ENCODE measurements at places on chromosomes 16 and 17.

DNA sequence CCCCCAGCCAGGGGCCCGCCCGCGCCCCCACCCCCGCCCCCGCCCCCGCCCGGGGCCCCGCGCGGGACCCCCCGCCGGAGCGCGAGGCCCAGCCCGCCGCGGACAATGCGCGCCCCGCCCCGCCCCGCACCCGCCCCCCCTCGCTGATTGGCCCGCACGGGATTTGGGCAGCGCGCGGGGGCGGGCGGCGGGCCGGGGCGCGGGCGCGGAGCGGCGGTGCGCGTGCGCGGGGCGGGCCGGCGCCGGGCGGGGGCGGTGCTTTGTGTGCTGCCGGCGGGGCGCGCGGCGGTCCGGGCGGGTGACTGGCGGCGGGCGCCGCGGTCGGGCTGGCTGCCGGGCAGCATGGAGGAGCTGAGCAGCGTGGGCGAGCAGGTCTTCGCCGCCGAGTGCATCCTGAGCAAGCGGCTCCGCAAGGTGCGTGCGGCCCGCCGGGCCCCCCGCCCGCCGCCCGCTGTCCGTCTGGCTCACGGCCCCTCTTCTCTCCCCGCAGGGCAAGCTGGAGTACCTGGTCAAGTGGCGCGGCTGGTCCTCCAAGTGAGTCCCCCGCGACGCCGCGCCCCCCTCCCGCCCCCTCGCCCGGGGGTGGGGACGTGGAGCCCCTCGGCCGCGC lies at the start of gene CBX2:
Gene CBX2 (plus strand): TSS at position 255 of the 610 bp plus-strand sequence. CDS start 88 bp downstream, at position 343.
- DNase-seq, result no peak

DNA sequence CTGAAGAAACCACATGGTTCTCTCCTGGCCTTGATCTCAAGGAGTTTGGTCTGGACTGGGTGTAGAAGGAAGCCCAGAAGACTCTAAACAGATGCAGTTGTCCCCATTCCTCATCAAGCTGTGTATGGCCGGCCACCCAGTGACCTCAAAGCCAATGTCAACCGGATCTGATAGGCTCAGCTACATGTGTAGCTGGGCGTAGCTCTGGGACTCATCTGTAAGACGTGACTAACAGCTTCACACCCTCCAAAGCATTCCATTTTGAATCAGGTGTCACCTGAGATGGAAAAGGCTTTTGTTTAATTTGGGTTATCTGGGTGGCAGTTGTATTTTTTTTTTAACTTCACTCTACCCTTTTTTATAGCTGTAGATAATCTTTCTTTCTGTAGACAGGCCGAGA lies 130.4 kb downstream of the ABCC12 start:
- DNase-seq, result no peak

GRCh38 chr16:3713587-3714242 lies 3.6 kb downstream of the TRAP1 start:
- no peak for DNase-seq

DNA sequence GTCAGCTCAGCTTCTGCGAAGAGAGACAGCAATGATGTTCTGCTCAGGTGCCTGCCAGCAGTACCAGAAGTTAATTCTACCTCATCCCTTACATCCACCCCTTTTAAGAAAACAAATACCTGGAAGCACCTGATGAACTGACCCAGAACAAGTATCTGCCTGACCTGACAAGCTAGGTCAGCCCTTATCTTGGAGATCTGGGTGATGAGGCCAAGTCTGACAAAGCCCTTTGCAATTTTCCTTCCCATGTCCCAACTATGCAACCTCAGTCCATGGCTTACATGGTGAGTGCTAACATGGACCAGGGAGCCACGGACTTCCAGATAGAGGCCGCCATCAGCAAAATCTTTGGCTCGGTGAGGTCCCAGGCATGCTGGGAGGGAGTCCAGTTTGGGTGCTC lies 3.6 kb downstream of the ACADVL start:
- no peak for DNase-seq

DNA sequence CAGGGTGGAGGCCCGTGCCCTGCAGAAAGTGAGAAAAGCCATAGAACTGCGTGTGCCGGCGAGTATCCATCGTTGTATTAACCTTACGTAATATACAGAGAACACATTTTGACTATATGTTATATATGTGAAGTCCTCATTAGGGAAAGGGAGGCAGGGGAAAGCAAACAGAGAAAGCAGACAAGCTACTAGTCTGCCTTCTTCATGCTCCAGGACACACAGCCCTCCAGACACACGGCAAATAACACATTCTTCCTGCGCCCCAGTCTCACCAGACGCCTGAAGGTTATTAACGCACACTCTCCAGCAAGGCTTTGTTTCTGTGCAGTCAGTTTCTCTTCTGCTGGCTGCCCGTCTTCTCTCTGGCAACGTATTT lies 28.8 kb downstream of the PRDM7 start:
- no peak for DNase-seq

- no peak for DNase-seq
Observed at GRCh38 chr16:61897657-61898056, 138.6 kb downstream of the CDH8 start.

DNA sequence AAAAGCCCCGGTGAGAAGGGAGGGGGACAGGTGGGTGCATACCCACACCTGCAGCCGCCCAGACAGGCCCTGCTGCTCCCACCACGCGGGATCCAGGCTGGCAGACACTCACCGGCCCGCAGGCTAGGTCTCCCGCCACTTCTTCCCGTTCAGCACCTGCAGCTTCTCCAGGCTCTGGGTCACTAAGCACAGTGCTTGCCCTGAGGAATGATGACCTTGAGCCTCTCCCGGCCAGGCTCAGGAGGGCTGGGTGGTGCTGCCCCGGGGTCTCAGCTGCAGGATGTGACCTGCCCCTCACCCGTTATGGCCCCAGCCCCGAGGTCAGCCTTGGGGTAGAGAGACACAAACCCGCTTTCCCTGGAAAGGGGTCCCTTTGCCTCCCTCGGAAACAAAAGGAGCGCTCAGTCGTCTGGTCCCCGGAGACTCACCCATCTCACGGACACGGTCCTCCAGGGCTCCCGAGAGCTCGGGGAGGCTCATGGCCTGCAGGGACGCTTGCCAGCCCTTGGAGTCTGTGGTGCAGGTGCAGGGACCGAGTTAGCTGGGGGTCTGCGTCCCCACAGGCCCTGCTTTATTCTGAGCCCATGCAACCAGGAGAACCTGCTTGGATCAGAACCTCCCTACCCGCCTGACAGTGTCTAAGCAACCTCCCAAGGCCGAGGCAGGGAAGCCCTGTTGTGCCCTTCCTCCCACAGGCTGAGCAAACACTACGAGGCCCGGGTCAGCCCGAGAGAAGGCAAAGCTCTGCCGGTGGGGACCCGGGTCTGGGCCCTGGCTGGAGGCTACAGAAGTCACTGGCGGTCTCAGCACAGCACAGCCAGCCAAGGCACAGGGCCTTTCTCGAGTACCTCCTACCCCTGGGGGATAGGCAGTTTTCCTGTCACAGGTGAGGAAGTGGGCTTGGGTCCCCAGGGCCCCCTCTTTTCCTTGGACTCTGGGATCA lies 3.8 kb downstream of the NUDT16L1 start:
- no peak for DNase-seq

- peak; percentile 51 for DNase-seq
Observed at GRCh38 chr16:88924834-88925539, 52.0 kb downstream of the CBFA2T3 start.

- DNase-seq, result peak; percentile 21
Observed at GRCh38 chr17:51000835-51001638, 119.6 kb downstream of the SPAG9 start.

DNA sequence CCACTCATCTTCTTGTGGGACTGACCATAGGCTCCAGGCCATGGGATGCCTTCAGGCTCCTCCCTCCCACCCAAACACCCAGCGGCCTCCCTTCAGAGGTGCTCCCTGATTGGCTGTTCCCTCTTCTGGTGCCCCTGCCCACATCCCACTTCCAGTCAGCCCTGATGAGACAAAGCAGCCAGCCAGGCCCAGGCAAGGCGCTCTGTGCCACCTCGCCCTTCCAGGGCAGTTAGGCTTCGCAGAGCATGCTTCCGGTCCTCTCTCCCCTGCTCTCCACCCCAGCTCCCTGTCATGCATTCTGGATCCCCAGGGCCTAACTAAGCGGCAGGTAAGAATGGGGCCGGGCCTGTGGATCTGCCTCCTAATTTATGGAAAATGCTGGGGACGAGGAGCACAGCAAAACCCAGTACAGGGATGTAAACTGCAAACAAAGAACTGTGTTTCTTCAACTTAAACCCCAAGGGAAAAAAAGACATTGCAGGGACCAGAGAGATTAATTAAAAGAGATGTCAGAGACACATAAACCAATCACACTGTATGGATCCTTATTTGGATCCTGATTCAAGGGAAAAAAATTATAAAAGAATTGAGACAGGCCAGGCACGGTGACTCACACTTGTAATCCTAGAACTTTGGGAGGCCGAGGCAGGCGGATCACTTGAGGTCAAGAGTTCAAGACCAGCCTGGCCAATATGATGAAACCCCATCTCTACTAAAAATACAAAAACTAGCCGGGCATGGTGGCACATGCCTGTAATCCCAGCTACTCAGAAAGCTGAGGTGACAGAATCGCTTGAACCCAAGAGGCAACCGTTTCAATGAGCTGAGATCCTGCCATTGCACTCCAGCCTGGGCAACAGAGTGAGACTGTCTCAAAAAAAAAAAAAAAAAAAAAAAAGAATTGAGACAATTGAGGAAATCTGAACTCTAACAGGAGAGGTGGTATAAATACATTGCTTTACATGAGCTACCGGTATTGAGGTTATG lies 26.0 kb downstream of the ZDHHC7 start:
- DNase-seq, result no peak

DNA sequence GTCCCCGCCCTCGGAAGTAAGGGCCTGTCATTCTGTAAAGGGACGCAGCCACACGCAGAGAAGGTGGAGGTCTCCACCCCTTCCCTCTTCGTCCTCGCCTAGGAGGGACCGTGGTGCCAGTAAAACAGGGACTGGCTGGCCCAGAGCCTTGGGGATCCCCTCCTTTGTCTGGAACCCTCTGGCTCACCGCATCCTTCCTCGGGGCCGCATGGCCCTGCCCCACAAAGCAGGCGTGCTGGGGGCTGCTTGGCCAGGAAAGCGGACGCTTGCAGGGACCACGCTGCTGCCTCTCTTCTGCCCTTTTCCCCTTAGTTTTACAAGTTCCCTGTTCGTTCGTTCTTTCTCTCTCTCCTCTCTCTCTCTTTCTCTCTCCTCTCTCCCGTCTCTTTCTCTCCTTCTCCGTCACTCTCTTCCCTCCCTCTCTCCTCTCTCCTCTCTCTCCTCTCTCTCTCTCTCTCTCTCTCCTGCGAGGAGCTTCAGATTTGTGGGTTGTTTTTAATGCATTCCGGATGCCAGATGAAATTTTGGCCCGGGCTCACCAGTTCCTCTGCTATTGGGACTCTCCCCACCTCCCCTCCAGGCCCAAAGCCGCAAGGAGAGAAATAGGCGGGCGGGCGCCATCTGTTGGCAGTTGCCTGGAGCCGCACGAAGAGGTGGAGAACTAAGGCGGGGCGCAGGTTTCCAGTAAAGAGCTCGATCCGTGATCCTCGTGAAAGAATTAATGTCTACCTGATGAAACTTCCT lies 35.1 kb upstream of the CDRT4 start:
- DNase-seq, result no peak

- no peak for DNase-seq
Observed at GRCh38 chr16:80988756-80989155, 17.9 kb downstream of the CMC2 start.

DNA sequence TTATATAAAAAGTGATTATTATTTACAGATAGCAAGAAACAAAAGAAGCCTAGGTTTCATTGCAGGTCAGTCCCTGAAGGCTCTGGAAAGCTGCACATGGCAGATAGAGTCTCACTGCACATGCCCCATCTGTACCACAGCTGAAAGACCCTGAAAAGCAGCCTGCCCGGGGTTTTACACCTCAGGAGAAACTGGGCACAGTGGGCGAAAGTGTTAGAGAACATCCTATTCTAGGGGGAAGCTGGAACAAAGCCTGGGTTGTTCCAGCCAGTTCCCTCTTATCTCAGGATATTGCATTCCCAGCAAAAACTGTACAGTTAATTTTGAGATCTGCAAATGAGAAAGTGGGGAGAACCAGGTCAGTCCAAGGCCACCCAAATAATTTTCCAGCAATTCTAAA lies 419.7 kb downstream of the CNTNAP4 start:
- DNase-seq, result no peak

DNA sequence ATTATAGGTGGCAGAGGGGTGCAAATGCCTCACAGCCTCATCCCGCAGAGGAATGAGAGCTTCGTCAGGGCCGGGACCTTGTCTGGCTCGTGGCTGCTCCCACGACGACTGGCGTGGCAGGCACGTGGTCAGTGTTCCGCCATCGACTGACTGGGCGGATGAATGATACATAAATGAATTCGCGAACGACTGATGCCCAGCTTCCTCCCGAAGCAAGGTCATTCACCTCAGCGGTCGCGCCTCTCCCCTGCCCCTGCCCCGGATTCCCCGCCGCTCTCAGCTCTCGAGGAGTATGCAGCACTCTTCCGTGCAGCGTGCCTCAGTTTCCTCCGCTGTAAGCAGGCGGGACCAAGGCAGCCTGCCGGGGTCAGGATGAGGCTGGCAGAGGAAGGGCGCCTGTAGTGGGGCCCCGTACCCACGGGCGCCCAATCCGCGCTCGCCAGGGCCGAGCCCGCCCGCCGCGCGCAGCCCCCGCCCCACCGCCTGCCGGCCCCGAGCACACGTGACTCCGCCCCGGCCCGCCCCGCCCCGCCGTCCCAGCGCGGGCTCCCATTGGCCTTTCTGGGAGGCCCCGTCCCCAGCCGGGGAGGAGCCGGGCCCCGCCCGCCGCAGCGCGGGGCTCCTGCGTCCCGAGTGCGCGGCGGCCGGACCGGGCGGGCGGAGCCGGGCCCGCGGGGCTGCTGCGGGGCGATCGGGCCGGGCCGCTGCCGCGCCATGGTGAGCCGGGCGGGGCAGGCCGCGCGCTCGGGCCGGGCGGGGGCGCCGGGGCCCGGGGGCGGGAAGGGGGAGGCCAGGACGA lies at the start of gene SNN:
Gene SNN (plus strand): TSS at position 632 of the 799 bp plus-strand sequence. CDS start 7,605 bp downstream, outside the sequence.
- peak; percentile 23 for DNase-seq

GRCh38 chr16:1687427-1688316 lies 9.6 kb downstream of the JPT2 start:
- DNase-seq, result no peak
